ENCODE measurements at places on chromosomes 1 and 21.

DNA sequence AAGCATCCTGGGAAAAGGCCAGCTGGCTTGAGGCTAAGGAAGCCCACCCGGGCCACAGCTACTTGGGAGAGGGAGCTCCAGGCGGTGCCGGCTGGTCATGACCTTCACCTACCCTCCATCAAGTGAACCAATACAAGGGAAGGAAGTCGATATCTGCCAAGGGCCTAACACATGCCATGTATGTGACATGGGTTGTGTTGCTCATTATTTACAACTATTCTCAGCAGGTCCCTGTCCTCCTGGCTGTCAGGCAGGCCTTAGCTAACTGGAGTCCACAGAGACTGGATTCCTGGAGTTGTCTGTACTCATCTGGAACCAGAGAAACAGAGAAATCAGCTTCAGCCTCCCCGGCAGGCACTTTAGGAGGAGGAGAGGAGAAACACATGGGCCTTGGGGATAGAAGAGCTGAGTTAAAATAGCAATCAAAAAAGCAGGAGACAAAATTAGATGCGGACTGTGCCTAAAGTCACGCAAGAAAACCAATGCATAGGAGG, 15.7 kb downstream of the TCEA3 start:
- no peak for DNase-seq

- DNase-seq = no peak
These were observed 473 bp upstream of the BRDT start for GRCh38 chr1:91948501-91949355.

GRCh38 chr1:116793357-116793935, 39.2 kb downstream of the CD2 start:
- DNase-seq = no peak

DNA sequence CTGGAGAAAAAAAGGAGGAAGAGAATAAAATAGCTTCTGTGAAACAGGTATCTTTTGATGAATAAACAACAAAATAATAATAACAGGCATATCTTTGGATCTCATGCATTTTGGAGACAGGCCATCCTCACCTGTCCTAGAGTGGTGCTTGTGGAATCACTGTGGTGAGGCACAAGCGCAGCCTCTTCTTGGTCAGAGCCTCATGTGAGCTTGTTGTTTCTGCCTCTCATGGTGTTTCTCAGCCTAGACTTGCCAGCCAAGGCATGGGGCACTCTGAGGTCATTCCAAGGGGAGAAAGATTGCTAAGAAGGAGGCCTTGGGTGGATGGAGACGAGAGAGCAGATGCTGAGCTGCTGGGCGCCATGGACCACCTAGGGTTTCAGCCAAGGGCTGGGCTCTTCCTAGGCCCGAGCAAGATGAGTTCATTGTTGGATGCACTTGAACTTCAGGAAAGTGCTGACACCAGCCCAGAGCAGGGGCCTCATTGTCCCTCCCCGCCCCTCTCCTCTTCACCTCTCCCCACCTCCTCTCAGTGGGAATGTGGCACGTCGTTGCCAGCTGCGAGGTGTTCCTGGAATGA, 49.5 kb downstream of the ATP5PO start:
- DNase-seq = no peak

- peak; percentile 51 for DNase-seq
These were observed 6.3 kb upstream of the CRYBG2 start for GRCh38 chr1:26359981-26360806.

DNA sequence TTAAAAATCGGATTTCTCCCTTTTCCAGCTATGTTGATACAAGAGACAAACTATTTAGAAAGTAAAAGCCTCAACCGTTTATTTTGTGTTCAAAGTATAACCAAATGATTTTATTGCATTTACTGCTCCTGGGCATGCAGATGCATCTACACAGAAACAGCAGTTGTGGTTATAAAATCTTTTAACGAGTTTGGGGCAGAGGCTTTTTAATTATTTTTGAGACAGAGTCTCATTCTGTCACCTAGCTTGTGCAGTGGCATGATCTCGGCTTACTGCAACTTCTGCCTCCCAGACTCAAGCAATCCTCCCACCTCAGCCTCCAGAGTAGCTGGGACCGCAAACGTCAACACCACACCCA, 33.6 kb downstream of the ZNF496 start:
- no peak for DNase-seq

GRCh38 chr1:207918011-207918410, 7.1 kb upstream of the CD34 start:
- no peak for DNase-seq

- no peak for DNase-seq
These were observed 878.3 kb upstream of the CXADR start for GRCh38 chr21:16634515-16634914.

DNA sequence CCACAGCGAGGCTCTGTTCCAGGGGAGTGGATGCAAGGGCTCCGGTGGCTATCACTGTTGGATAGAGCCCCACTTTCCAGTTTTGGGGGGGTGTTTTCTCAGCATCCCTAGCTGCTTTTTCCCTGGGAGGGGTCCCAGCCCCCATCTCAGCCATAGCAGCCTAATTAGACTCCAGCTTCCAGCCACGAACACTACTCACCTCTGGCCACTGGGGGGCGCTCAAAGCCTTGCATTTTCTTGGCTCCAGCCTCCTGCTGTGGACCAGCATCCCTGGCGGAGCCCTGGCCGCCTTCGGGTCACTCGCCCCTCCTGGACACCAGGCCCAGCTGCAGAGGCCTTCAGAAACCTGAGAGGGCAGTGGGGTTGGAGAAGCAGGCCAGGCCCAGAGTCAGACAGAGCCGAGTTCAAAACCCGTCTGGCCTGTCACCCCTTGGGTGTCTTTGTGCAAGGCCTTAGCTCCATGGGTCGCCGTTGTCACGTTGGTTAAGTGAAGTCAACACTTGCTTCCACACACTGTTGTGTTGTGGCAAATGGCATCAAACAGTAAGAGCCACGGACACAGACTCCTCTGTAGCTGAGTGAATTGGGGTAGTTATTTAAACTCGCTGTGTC, 93.5 kb upstream of the ACTL8 start:
- DNase-seq = peak; percentile 21

DNA sequence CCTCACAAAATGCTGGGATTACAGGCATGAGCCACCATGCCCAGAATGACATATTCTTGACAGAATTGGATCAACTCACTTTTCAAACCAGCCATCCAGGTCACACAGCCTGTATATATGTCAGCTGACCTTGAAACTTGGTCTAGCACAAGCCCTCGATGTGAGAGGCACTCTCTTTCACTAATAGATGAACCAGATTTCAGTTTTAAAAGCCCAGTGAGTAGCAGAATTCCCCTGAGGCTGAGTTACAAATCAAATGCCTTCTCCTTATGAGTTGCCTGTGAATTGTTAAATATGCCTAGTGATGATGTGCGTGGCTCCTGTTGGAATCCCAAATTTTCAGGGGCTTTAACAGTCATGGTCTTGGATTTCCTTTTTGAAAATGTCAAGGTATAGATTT, 88.7 kb downstream of the CD247 start:
- no peak for DNase-seq

DNA sequence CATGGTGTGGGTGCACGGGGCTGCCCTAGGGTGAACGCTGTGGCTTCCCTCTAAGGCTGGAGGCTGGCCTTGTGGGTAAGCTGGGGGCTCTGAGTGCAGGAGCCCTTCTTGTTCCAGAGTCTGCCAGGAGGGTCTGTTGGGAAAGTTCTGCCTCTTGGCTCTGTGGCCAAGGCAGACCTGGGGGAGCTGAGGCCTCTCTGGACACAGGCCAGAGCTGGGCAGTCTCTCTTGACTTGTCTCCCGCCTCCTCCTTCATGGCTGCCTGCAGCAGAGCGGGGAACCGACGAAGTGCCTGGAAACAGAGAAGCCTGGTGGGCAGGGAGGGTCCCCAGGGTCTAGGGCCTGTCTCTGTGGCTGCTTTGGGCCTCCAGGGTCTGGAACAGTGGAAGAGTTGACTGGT, 30.3 kb upstream of the PEX10 start:
- no peak for DNase-seq

DNA sequence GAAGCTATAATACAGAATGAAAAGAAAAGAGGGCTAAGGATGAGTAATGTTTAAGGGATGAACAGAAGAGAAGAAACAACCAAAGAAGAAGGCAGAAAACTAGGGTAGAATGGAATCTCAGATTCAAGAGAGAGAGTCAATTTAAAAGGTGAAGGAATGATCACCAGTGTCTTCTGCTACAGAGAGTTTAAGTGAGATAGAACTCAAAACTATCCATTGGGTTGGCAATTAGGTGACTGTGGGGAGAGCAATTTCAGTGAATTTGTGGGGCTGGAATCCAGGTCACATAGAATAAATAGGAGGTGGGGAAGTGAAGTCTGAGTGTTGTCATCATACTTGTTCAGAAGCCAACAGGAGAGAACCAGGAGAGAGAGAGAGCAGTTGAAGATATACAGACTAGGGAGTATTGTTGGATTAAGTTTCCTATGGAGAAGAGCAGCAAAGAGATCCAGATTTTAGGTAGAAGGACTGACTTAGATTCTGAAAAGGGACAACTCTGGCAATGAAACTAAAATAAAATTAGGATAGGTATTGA, 19.9 kb downstream of the MACF1 start:
- DNase-seq = no peak

- DNase-seq = no peak
These were observed 2.7 kb downstream of the MLLT11 start for GRCh38 chr1:151062741-151063371.

DNA sequence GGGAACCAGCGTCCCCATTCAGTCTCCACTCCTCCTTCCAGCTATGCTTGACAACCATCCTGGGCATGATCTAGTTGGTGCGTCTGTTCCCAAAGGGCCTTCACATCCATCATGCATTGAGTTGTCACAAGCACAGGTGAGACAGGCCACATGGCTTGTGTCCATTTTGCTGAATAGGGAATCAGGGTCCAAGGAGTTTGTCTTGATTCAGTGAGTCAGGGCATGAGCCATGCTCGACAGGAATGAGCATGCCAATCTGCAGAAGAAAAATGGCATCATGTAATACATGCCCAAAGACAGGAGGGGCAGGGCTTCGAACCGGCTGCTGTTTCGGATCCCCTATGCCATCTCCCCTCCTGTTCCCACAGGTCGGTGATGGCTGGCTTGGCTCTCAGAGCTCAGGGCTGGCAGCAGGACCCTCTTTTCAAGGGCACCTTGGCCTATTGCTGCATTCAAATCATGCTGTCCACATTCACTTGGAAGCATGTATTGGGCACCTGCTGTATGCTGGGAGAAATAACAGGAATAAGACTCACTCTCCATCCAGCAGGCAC, 44.5 kb downstream of the PKP1 start:
- no peak for DNase-seq

- no peak for DNase-seq
These were observed 18.0 kb downstream of the TGFB2 start for GRCh38 chr1:218363141-218363540.

DNA sequence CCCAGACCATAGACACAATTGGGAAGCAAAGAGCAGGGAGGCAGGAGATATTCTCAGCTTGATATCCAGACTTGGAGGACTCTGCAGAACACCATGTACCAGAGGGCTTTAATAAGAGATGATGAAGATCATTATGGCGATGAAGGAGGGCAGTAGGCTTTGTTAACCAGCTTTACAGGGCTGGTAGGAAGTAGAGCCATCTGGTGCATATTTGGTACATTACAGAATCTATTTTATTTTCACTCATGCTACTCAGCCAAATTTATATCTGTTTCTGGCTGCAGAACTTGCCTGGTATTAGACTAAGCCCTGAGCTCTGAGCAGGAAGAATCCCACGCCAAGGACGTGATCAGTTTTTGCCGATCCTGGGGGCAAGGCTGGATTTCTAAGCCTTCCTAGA, 61.8 kb upstream of the SYT6 start:
- DNase-seq = no peak

DNA sequence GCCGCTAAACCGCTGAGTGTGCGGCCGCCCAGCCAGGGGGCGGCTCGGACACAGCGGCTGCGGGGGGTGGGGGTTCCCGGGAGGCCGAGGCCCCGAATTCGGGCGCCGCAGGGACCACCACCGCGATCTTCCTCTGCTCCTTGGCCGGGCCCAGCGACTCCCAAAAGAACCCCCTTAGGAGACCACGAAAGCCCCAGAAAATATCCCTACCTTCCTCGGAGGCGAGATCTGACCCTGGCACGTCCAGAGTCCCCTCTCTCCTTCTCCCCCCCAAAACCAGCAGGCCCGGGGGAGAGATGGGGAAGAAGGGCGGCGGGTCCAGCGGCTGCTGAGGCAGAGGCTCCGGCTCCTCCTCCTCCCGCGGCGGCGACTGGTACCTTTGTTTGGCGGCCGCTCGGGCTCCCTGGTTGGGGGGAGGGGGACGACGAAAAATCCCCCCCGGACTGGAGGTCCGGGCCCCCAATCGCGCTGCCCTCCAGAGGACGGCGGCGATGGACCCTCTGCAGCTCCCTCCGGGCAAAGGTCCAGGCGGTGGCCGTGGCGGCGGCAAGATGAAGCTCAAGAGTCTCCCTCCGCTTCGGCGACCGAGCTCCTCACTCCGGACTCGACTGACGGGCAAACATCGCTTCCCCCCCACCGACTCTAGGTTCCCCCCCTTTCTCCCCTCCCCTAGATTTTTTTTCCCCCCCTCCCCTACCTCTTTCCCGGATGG, at the start of gene ARID4B:
Gene ARID4B, minus strand, starts transcription at position 621 of the 712 bp plus-strand sequence. CDS start 1,260 bp downstream, outside the sequence.
- DNase-seq = peak; percentile 29

- no peak for DNase-seq
These were observed 2.5 kb downstream of the IL24 start for GRCh38 chr1:206899717-206900116.

Data from stimulated activated CD4-positive, alpha-beta T cell treated with anti-CD3 and anti-CD28 coated beads, Interleukin-12 subunit alpha, Interleukin-12 subunit beta, amount 100 ng/mL, for 24 hours (primary cell).